Activated T-cell treated with anti-CD3 and anti-CD28 coated beads, Interleukin-2, amount 50 U/mL, for 72 hours (primary cell): ENCODE measurements at places on chromosomes 1 and 21. TPM values are rescaled to one million over a fixed set of nuclear protein-coding genes. Genes with fewer than 3 reads are reported as not detected.

CAMK1G gene
- total RNA-seq, result 0.63 TPM

XCL2 gene
- total RNA-seq, result 15.7 TPM

GRCh38 chr21:46153247-46154154, 1.9 kb downstream of the FTCD start:
- DNase-seq, result peak; percentile 73
- H3K4me3 ChIP-seq, result no peak overlapping the region
- H3K36me3 ChIP-seq, result no peaks in the 10 kb centered on the region
- H3K4me1 ChIP-seq, result no peaks in the 10 kb centered on the region
- no peak overlapping the region for H3K27ac ChIP-seq

DNA sequence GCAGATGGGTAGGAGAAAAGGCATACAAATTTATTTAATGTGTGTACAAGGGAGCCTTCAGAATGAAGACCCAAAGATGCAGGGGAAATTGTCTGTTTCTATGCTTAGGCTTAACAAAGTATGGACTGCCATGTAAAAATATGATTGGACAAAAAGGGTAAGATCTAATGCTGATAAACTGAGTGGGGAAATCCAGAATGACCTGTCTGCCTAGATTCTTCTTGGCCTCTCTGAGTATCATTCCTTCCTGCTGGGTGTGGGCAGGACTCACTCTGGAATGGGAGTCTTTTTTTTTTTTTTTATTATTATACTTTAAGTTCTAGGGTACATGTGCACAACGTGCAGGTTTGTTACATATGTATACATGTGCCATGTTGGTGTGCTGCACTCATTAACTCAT, 61.0 kb downstream of the IGSF5 start:
- DNase-seq, result no peak
- H3K27ac ChIP-seq, result no peak overlapping the region
- no peaks in the 10 kb centered on the region for H3K36me3 ChIP-seq
- H3K4me3 ChIP-seq, result no peak overlapping the region
- H3K27me3 ChIP-seq, result no peaks in the 10 kb centered on the region
